ENCODE measurements at places on chromosomes 1 and 21. TPM values are rescaled to one million over a fixed set of nuclear protein-coding genes. Genes with fewer than 3 reads are reported as not detected.

The SPRR1A gene
- not detected for polyA plus RNA-seq

The PDZK1IP1 gene
- 31.9 TPM for polyA plus RNA-seq

The ATP1A4 gene
- not detected for polyA plus RNA-seq

The LCE1E gene
- not detected for polyA plus RNA-seq

The TMIGD3 gene
- 29.8 TPM for polyA plus RNA-seq

The C1orf21 gene
- polyA plus RNA-seq, result 39.5 TPM

The RASSF5 gene
- polyA plus RNA-seq, result 2.5 TPM

The SMIM12 gene
- 43.2 TPM for polyA plus RNA-seq

The KRTAP13-2 gene
- 6.0 TPM for polyA plus RNA-seq
